ENCODE measurements at places on chromosomes 7 and 10. TPM values are rescaled to one million over a fixed set of nuclear protein-coding genes. Genes with fewer than 3 reads are reported as not detected.

DNA sequence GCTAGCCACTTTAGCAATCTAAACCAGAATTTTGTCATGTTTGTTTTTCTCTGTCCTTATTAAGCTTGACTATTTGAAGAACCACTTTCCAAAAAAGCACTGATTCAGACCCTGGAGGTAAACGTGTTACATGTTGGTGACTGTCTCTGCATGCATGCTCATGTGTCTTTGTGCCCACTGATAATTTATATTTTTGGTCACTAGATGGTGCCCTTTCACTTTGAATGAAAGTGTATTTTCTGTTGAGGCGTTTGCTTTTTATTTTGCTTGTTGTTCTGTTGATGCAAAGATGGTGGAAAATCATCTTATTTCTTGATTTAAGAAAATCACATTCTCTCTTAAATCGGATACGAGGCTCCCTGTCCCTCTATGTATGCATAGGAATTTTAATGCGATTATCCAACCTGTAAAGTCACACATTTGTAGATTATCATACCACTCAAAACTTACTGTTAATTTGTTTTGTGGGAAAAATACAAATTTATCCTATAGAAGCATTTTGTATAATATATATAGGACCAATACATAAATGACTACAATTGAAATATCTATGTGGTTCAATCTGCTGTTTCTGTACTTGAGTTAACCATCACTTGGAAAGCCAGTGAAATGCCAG lies 269.3 kb downstream of the BICC1 start:
- peak; percentile 47 for DNase-seq

- DNase-seq: no peak
These were observed 62.9 kb upstream of the MKRN1 start for GRCh38 chr7:140542228-140542603.

The PAPOLB gene
- polyA plus RNA-seq: not detected

GRCh38 chr7:134044682-134045081 lies 82.5 kb upstream of the LRGUK start:
- no peak for DNase-seq

The TMEM196 gene
- not detected for polyA plus RNA-seq

The TEX36 gene
- polyA plus RNA-seq: not detected

- DNase-seq: peak; percentile 48
These were observed 4.6 kb upstream of the CYP3A4 start for GRCh38 chr7:99788554-99788953.

GRCh38 chr7:103793614-103794013 lies 195.8 kb downstream of the RELN start:
- DNase-seq: no peak

DNA sequence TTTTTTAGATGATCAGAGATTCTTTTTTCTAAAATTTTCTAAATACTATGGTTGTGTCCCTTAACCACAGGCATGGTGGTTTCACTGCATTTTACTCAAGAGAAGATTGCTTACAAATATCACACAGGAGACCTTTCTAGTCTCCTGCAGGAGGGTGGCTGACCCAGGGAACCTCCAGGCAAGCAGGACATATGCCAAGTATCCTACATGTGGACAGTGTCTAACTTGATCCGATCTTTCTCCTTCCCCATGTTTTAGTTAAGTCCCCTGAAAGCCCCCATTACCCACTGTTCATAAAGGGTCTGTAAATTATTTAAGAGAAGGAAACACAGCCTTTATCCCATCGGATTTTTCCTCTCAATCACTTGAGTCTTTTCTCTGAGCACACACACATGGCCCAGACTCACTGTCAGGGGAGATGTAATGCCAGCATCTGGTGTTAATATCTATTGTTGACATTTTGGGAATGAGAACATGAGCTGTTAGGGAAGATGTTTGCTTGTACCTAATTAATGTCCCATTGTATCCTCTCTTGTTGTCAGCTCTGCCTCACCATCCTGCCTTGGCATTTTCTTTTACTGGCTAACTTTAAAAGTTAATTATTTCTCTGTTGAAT lies 755.2 kb downstream of the AUTS2 start:
- DNase-seq: no peak

The IL2RA gene
- polyA plus RNA-seq: not detected

- DNase-seq: no peak
These were observed 109.6 kb upstream of the COBL start for GRCh38 chr7:51426163-51426562.

- no peak for DNase-seq
These were observed 8.3 kb downstream of the EN2 start for GRCh38 chr7:155466142-155466813.

- no peak for DNase-seq
These were observed 32.7 kb upstream of the PFKP start for GRCh38 chr10:3034616-3035015.

GRCh38 chr10:73220989-73221388 lies 26.1 kb downstream of the DNAJC9 start:
- no peak for DNase-seq

The BMPER gene
- 0.05 TPM for polyA plus RNA-seq

The ANLN gene
- 103 TPM for polyA plus RNA-seq

GRCh38 chr7:77823787-77824186 lies 25.2 kb downstream of the PHTF2 start:
- no peak for DNase-seq

The ZNF438 gene
- polyA plus RNA-seq: 1.7 TPM

GRCh38 chr7:83149466-83149865 lies 13.2 kb downstream of the PCLO start:
- DNase-seq: no peak

The WDR86 gene
- not detected for polyA plus RNA-seq

DNA sequence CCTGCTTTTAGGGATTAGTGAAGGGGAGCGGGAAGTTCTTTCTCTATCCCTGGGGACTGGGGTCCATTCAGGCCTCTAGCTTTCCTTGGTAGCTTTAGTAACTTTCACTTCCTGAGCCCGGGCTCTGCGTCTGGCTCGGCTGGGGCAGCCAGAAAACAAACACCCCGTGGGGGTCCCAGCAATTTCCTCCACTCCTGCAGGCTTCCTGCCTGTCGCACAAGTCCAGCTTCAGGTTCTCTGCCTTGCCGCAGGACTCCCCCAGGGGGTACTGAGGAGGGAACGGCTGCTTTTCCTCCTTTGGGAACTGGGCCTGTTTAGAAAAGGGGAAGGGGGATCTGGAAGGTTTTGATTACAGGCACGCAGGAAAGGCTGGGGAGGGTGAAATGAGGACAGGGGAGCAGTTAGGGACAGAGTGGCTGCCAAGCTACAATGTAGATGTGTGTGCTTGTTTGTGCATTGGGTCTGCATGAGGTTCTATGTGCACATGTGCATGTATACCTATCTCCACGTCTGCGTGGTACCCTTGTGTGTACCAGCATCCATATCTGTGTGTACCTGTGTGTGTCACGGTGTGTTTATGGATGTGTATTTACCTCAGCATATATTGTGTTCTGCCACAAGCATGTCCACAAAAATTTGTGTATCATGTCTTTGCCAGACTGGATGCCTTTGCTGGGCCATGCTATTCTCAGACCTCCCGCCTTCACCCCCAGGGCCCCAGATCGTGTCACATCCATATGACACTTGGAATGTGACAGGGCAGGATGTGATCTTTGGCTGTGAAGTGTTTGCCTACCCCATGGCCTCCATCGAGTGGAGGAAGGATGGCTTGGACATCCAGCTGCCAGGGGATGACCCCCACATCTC lies 2.0 kb downstream of the KAZALD1 start:
- DNase-seq: no peak

The C7orf33 gene
- polyA plus RNA-seq: not detected

- no peak for DNase-seq
These were observed 71.5 kb downstream of the CYTH3 start for GRCh38 chr7:6200971-6201370.

DNA sequence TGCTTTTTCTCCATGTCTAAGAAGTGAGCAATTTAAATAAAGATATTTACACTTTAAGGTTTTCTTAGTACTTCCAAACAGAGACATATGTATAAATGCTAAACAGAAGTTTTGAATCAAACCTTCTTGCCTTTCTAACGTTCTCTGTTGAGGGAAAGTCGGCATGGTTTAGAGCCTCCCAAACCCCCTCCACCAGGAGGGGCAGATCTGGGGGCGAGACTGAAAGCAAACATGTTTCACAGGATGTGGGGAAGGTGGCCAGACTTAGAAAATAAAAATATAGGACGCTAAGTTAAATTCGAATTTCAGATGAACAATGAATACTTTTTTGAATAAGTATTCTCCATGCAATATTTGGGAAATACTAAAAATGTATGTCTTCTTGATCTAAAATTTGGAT lies 208.3 kb upstream of the SHH start:
- no peak for DNase-seq

- DNase-seq: no peak
These were observed 1052.3 kb upstream of the PHF14 start for GRCh38 chr7:9921326-9921725.

DNA sequence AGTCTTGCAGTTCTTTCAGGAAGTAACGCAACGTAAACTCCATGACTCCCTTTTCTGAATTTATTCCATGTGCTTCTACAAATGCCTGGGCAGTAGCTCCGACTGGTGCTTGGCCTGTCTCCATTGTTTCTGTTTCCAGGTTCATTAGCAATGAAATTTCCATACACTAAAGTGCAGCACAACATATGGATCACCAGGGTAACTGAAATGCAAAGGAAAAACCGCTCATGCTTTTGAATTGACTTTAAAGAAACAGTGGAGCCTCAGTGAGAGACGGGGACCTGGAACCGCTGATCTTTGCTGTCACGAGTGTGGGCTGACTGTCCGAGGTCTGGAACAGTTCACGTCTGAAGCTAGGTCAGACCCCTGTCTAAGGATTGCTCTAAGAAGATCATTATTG lies 126.5 kb upstream of the IGFBP3 start:
- no peak for DNase-seq

The LRRC18 gene
- not detected for polyA plus RNA-seq

DNA sequence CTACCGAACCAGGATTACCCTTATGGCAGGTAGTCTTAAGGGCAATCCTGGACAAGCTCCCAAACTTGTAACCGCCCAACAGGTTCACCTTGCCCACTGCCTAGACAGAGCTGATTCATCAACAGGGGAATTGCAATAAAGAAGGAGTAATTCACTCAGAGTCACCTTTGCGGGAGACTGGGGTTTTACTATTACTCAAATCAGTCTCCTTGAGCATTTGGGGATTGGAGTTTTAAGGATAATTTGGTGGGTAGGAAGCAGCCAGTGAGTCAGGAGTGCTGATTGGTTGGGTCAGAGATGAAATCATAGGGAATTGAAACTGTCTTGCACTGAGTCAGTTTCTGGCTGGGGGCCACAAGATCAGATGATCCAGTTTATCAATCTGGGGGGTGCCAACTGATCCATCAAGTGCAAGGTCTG lies 25.3 kb downstream of the HK1 start:
- peak; percentile 79 for DNase-seq

DNA sequence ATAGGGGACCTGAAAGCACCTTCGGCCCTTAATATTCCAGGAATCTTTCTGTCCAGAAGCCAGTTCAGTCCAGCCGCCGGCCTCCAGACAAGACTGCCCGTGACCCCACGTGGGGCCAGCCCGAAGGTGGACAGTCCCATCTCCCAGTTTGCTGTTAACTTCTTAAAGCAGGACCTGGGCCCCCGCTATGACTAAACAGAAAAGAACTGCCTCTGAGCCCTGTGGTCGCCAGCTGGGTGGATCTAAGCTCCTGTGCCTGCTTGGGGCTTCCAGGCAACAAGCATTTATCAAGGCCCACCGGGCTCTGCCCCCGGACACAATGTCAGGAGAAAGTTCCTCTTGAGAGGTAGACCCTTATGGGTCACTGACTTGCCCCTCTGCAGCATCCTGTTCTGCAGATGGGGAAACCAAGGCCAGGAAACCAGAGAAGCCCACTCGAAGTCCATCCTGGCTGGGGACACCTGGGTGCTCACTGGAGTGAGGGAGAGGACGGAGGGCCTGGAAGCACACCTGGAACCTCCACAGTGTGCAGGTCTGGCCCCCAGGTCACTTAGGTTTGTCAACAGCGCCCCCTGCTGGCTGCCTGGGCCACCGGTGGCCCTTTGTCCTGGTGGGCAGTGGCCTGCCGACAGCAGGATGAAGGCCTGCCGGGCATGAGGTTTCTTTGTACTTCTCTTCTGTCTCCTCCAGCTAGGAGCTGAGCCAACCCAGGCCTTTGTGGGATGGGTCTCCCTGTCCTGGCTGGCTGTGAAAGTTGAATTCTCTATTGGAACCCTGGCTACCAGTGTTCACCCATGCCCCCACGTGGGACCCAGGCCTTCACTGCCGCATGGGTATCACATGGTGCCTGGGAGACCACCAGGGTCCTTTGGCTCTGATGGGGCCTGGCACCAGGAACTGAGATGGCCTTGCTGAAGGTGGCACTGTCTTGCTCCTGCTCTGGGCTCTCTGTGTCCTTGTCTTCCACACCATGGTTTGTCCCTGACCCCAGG lies 128.0 kb downstream of the ZMIZ1 start:
- DNase-seq: peak; percentile 49

GRCh38 chr10:77374189-77374656 lies 263.4 kb downstream of the KCNMA1 start:
- DNase-seq: no peak

DNA sequence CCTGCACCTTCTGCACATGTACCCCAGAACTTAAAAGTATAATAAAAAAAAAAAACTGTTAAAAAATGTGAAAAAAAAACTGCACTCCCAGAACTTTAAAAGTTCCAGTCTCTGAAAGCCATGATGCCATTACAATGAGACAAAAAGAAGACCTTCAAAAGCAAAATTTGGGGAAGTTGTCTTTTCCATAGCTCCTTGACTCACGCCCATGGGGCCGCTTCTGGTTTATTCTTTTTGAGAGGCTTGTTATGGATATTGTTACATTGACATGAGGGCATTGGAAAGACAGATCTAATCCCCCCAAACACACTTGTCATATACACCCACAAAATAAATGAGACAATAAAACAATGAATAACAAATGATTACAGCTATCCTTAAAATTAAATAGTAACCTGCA lies 798 bp downstream of the BLNK start:
- no peak for DNase-seq

DNA sequence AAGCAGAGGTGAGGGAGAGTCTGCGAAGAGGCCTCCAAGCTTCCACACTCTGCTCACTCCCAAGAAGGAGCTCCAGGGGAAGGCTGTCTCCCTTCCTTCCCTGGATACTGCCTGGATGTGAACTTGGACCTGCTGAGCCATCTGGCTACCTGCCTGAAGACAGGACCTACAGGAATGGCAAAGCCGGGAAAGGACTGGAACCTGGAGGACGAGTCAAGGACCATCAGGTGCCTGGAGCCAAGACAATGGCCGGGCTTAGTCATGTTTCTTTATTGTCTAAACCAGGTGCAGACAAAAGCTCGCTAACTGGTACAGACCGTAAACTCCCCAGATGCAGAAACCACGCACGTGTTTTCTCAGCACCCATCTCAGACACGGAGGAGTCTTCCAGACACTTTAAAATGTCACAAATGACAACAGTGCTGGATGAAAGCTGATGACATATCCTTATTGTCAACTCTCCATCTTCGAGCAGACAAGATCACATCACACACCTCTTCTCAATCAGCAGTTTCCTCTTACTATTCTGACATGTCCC lies 12.1 kb downstream of the ASB13 start:
- DNase-seq: no peak

All from mammary epithelial cell (primary cell).